Nephron progenitor cell (in vitro differentiated cells): ENCODE measurements at places on chromosomes 1 and 21.
A peak's percentile ranks its signal among the peaks of the same experiment; 100 is the strongest.

DNA sequence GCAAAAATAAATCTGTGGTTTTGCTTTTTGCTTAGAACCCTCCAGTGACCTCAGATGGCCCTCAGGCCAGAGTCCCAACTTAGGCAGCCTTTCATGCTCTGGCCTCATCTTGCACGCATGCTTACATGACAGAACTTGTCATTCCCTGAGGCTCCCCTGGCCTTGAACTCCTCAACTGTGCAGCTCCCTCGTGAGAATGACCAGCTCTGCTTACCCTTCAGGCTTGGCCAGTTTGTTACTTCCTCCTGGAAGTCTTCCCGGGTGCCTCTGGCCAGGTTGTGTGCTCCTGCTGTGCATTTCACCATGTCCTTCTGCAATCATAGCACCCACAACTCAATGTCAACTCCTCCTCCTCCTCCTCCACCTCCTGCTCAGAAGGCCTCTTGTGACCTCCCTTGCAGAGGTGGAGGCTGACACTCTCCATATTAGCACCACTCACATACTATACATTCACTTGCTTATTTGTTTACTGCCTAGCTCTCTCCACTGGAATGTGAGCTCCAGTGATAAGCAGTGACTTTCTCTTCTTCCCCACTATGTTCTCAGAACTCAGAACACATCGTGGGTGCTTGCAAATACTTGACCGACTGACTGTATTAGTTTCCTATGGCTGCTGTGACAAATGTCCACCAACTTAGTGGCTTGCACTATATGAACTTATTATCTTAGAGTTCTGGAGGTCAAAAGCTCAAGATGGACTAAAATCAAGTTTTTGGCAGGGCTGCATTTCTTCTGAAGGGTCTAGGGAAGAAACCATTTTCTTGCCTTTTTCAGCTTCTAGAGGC lies 41.9 kb downstream of the RCSD1 start:
- H3K4me3 ChIP-seq = no peak overlapping the region
- H3K27me3 ChIP-seq = peaks cover 8% of the 10 kb centered on the region
- H3K4me1 ChIP-seq = peaks cover 35% of the 10 kb centered on the region
- H3K36me3 ChIP-seq = no peaks in the 10 kb centered on the region
- no peak for DNase-seq

- H3K4me3 ChIP-seq = no peak overlapping the region
- H3K27ac ChIP-seq = no peak overlapping the region
- no peaks in the 10 kb centered on the region for H3K4me1 ChIP-seq
- peaks cover 19% of the 10 kb centered on the region for H3K36me3 ChIP-seq
These were observed 322.7 kb downstream of the PTBP2 start for GRCh38 chr1:97044159-97044760.

- peaks cover 32% of the 10 kb centered on the region for H3K36me3 ChIP-seq
- peak overlapping the region; percentile 75 for H3K27ac ChIP-seq
- H3K4me3 ChIP-seq = no peak overlapping the region
- DNase-seq = no peak
- H3K4me1 ChIP-seq = peaks cover 43% of the 10 kb centered on the region
These were observed 5.1 kb upstream of the NHLH1 start for GRCh38 chr1:160361814-160362167.

- no peak overlapping the region for H3K27ac ChIP-seq
- no peak for DNase-seq
- H3K4me1 ChIP-seq = peaks cover 26% of the 10 kb centered on the region
- no peak overlapping the region for H3K4me3 ChIP-seq
- H3K36me3 ChIP-seq = peaks cover 8% of the 10 kb centered on the region
These were observed 10.0 kb upstream of the RASSF5 start for GRCh38 chr1:206497363-206497762.

DNA sequence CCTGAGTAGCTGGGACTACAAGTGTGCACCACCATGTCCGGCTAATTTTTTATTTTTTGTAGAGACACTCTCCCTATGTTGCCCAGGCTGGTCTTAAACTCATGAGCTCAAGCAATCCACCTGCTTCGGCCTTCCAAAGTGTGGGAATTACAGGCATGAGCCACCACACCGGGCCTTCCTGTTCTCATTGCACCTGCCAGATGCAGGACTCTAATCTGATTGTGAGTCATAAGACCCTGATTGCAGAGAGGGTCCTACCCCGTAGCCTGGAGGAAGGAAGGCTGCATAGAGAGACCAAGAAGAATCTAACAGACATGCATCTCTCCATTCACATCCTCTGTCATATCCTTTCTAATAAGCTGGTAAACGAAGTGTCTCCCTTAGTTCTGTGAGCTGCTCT lies 19.5 kb upstream of the CGN start:
- H3K27ac ChIP-seq = peak overlapping the region; percentile 10
- peaks cover 8% of the 10 kb centered on the region for H3K4me1 ChIP-seq
- H3K36me3 ChIP-seq = no peaks in the 10 kb centered on the region
- H3K4me3 ChIP-seq = no peak overlapping the region
